ENCODE measurements at places on chromosomes 2 and 18.

DNA sequence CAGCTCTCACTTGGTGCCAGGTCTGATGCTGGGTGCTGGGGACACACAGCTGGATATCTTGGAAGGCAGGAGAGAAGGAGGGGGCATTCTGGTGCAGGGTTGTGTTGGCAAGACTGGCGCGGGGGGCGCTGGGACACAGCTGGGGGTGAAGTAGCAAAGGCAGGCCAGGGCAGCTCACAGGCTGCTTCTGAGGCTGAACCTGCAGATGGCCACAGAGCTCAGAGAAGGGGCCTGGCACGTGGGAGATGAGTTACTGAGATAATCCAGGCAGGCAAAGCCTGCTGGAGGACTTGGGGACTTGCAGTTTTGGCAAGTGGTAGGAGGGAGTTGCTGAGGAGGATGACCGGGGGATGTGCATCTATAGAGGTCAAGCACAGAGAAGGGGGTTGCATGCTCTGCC lies 16.2 kb upstream of the DGKD start:
- H3K27me3 ChIP-seq, result peaks cover 8% of the 10 kb centered on the region
- no peak for DNase-seq
- H3K27ac ChIP-seq, result no peak overlapping the region
- H3K4me1 ChIP-seq, result no peaks in the 10 kb centered on the region
- no peaks in the 10 kb centered on the region for H3K36me3 ChIP-seq
- no peak overlapping the region for H3K4me3 ChIP-seq

GRCh38 chr2:241859436-241860183 lies 916 bp upstream of the PDCD1 start:
- no peaks in the 10 kb centered on the region for H3K4me1 ChIP-seq
- no peaks in the 10 kb centered on the region for H3K36me3 ChIP-seq
- H3K27me3 ChIP-seq, result peaks cover 14% of the 10 kb centered on the region
- no peak overlapping the region for H3K4me3 ChIP-seq

GRCh38 chr18:3842844-3843243 lies 392.9 kb downstream of the TGIF1 start:
- H3K36me3 ChIP-seq, result no peaks in the 10 kb centered on the region
- DNase-seq, result no peak
- H3K4me3 ChIP-seq, result no peak overlapping the region
- peaks cover 15% of the 10 kb centered on the region for H3K4me1 ChIP-seq
- H3K27me3 ChIP-seq, result peaks cover 3% of the 10 kb centered on the region

- no peaks in the 10 kb centered on the region for H3K27me3 ChIP-seq
- no peak for DNase-seq
- H3K27ac ChIP-seq, result no peak overlapping the region
- no peaks in the 10 kb centered on the region for H3K36me3 ChIP-seq
- no peak overlapping the region for H3K4me3 ChIP-seq
- no peaks in the 10 kb centered on the region for H3K4me1 ChIP-seq
These were observed 169.3 kb upstream of the NXPH2 start for GRCh38 chr2:138949517-138949916.

GRCh38 chr2:144681389-144681788 lies 161.5 kb upstream of the ZEB2 start:
- H3K27ac ChIP-seq, result no peak overlapping the region
- DNase-seq, result no peak
- H3K4me1 ChIP-seq, result peaks cover 20% of the 10 kb centered on the region

DNA sequence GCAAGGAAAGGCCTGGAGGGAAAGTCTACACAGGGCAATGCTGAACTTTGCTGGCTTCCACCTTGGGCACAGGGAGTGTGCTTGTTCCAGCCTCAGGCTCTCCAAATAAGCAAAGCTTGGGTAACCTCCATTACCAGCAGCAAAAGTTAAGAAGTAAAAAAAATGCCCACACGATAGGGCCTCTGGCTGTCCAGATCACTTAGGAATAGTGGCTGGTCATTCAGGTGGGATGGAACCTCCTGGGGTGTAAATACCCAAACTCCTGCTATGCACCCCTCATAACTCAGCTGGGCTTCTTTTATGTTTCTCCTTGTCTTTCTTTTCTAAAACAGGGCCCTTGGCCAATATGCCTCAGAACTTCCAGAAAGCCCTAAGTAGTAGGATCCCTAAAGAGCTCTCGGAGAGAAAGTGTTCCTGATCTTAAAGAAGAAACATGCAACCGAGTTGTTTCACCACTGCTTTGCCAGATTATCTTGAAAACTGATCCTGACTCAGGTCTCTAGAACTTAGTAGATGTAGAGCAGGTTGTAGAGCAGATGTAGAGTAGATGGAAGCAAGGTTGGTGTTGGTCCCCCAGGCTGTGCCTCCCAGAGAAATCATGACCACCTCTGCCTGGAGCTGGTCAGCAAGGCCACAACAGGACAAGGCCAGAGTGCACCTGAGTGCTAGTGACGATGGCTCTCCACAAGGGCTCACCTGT lies 2.0 kb upstream of the OSR1 start:
- peaks cover 77% of the 10 kb centered on the region for H3K27me3 ChIP-seq
- H3K27ac ChIP-seq, result no peak overlapping the region
- peaks cover 2% of the 10 kb centered on the region for H3K36me3 ChIP-seq
- DNase-seq, result no peak
- peaks cover 32% of the 10 kb centered on the region for H3K4me1 ChIP-seq
